ENCODE measurements at places on chromosomes 7 and 10.

- no peak for DNase-seq
Observed at GRCh38 chr10:131044379-131045111, 267.0 kb downstream of the TCERG1L start.

- DNase-seq = no peak
Observed at GRCh38 chr10:69459893-69460575, 8.8 kb downstream of the TSPAN15 start.

DNA sequence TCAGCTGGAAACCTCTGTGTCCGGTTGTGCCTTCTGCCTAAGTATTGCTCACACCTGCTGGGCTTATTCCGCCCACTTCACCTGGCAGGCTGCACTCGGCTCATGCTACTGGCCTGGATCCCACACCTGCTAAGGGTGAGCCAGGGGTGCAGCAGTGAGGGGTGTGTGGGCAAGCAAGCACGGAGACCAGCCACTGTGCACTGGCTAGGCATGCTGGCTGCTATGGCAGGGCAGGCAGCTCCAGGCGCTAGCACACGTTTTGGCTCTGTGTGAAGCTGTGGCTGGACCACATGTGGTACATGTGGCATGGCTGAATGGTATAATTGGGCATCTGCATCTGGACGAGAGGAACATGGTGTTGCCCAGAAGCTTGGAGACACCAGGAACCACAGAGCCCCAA, 940.7 kb downstream of the NRG3 start:
- DNase-seq = no peak

DNA sequence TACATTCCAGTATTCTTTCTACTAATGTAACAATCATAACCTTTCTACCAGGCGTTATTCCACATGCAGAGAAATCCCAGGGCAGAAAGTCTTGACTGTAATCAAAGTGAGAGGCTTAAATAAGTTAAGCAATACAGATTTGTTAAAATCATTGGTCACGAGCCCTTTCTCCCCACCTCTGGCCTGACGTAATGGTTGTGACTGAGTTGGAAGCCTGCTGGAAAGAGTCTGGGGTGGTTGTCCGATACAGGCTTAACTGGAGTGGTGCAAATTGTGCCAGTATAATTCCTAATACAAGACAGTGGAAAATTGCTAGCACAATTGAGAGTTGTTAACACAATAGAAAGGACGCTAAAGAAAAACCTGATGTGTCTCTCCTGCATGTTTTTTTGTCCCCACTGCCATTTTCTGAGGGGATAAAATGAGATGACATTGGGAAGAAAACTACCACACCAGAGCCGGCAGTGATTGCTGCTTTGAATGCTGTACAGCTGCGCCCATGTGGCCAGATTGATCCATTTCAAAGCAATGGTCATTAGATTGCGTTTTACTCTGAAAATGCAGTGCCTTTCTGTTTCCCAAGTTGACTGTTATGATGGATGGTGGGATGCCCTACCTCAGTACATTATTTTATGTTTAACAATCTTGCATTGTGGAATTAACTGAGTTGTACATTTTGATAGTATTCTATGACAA, 190.8 kb downstream of the POU6F2 start:
- no peak for DNase-seq

GRCh38 chr10:130020651-130021382, 56.7 kb upstream of the EBF3 start:
- DNase-seq = no peak

DNA sequence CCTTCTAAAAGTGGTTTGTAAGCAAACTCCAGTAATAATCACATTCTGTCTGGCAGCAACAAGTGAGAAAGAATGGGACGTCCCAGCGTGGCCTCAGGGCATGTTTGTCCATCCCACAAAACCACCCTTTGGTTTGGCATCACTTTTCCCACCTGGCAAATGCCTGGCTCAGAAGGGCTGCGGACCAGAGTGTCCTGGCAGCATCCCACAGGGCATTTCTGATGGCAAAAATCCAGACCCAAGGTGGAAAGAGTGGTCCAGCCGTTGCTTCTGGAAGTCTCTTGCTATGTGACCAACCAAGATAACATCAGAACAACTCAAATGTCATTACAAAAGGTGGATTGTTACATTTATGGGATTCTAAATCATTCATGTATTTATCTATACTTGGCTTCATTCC, 174.4 kb downstream of the CREB5 start:
- DNase-seq = no peak

- no peak for DNase-seq
Observed at GRCh38 chr7:31175672-31176071, 123.6 kb downstream of the ADCYAP1R1 start.

DNA sequence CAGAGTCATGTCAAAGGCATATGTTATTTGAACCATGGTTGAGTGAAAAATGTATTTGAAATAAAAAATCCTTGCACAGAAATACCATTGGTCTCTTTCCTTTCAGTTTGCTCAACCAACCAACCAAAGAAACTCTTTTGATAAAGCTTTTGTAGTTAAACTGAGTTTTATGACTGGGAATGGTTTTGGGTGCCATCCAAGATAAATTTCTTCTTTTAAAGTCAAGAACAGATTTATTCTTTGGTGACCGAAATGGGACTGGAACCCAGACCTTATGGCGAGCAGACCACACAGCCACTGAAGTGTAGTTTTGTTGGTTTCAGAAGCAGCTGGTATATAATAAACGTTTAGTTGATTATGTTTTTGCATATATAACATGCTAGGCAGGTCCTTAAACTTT, 2.8 kb upstream of the GALNT17 start:
- no peak for DNase-seq

DNA sequence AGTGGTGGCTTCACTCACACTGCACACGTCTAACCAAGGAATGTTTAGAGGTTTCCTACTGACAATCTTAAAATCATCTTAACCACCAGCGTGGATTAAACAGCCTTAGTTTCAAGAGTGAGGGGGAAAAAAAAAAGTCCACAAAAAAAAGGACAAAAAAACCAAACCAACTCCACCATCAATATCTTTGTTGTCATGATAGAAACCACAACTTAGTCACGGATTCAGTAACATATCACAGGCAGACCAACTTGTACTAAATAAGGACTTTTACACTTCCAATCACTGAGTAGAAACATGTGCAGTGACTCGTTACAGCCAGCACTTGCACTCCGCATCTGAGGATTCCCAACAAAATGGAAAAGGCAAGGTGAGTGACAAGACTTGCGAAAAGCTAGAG, 46.5 kb downstream of the FAM171A1 start:
- no peak for DNase-seq

DNA sequence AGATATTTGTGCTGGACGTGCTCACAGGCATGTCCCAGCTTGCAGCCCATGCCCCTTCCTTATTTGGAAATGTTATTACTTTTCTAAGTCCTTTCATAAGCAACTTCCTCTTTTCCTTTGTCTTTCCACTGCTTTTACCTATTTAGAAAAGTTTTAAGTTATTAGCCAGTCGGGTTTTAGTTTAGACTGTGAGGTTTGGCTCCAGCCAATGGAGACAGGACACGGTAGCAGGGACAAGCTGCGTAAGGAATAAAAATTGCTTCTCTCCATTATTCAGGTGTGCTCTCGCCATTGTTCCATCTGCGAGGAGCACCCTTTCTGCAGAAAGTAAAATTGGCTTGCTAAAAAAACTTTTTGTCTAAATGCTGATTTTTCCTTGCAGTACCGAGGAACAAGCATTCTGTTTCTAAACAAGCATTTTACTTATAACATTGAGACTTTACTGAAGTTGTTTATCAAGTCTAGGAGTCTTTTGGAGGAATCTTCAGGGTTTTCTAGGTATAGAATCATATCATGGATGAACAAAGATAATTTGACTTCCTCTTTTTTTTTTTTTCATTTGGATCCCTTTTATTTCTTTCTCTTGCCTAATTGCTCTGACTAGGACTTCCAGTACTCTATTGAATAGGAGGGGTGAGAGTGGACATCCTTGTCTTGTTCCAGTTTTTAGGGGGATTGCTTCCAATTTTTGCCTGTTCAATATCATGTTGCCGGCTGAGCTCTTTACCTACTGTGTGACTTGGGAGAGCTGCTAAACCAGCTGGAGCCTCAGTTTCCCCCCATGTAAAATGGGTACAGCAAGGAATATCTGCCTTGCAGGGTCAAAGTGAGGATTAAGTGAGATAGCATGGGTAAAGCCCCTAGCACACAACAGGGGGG, 63.8 kb downstream of the ALOX5 start:
- DNase-seq = no peak

DNA sequence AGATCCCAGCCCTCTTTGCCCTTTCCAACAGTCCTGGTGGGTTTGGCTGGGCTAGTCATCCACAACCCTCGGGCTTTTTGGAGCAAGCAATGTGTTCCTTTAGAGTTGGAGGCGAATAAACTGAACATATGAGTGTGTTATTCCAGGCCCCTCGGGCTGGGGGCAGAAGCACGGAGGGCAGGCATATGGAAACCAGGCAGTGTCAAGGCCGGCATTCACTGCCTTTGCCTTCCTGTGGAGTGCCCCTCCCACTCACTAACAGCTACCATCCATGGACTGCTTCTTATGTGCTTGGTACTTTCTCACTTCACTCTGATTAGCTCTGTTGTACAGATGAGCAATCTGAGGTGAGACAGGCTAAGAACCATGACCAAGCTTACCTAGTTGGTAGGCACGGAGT, 53.9 kb upstream of the EFCAB10 start:
- DNase-seq = no peak

- no peak for DNase-seq
Observed at GRCh38 chr7:24441314-24442027, 131.8 kb upstream of the PALS2 start.

- DNase-seq = no peak
Observed at GRCh38 chr10:17231788-17232187, 3.7 kb downstream of the VIM start.

Measured in GM18507 (cell line).